ENCODE measurements at places on chromosomes 5 and 9.
A peak's percentile ranks its signal among the peaks of the same experiment; 100 is the strongest.

GRCh38 chr9:126925876-126926275 lies 11.3 kb downstream of the RALGPS1 start:
- DNase-seq, result no peak

- DNase-seq, result no peak
Observed at GRCh38 chr5:106818552-106818951, 852.2 kb downstream of the EFNA5 start.

DNA sequence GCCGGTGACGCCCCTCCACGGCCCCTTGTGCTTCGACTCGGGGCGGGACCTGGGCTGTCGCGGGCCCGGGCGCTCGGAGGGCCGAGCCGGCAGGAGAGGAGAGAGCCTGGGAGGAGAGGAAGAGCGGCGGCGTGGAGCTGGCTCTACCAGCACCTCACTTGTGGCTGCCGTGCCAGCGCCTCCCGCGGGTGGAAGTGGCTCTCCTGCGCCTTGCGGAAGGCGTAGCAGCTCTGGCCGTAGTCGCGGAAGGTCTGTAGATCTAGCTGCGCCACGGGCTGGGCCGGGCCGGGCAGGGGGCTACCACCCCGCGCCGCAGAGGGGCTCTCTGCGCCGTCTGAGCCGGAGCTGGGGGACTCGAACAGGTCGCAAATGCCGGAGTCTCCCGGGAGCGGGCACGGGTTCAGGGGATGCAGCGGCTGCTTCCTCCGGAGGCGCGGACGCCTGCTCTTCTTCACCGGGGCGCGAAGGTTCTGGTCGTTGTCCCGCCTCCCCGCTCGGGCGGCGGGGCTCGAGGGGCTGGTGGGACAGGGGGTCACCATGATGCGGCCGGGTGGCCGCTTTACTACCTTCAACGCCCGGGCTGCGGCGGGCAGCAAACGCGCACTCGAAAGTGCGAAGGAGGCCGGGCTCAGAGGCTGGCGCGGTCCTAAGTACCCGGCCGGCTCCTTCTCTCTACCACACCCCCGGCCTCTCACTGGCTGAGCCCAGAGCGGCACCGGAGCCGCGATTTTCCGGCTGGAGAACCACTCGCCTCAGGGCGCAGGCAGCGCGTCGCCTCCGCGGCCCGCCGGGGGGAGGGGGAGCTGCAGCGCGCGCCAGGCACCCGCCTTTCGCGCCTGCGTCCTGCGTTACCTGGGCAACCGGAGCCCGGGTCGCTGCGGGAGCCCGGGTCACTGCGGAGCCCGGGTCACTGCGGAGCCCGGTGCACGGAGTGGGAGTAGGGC lies at the start of gene CCNO:
Gene CCNO, minus strand, starts transcription at position 624 of the 944 bp plus-strand sequence. Its CDS starts 85 bp downstream, at position 539.
- DNase-seq, result peak; percentile 66

- DNase-seq, result no peak
Observed at GRCh38 chr5:179798144-179798770, 4.5 kb downstream of the LTC4S start.

DNA sequence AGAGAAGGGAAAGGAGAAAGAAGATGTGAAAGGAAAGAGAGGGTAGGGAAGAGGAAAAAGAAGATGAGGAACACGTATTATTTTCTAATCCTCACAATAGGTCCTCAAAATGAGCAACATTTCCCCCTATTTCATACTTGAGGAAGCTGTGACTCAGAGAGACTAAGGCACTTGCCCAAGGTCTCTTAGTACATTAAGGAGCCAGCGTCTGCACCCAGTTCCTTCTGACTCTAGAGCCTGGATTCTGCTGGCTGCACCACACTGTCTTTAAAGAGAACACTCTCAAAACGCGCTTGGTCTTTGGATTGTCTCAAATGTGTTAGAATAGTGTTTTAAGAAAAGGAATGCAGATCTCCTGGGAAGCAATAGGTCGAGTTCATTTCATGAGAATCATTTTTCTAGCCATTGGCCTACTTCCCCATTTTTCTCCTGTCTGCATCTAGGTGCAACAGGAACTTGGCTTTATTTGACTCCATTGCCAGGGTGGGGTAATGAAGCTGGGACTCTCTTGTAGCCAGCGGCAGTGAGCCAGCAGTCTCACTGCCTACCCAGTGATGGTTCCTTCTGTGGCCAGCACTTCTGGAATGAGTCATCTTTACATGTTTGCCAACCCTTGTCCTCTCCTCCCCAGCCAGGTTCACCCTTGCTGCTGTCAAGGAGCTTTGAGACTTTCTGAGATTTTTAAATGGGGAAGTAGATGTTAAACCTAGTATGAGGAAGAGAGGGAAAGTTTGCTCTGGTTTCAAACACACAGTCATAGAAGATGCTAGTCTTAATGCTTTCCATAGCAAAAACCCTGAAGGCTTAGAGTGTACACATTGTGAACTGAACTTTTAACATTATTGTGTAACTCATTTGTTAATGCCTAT lies 82.7 kb downstream of the DOCK8 start:
- DNase-seq, result no peak

- no peak for DNase-seq
Observed at GRCh38 chr5:135332519-135333150, 66.4 kb downstream of the MACROH2A1 start.

- DNase-seq, result no peak
Observed at GRCh38 chr5:66239034-66239433, 94.9 kb downstream of the SREK1 start.

- no peak for DNase-seq
Observed at GRCh38 chr9:5265939-5266338, 34.7 kb downstream of the INSL4 start.

DNA sequence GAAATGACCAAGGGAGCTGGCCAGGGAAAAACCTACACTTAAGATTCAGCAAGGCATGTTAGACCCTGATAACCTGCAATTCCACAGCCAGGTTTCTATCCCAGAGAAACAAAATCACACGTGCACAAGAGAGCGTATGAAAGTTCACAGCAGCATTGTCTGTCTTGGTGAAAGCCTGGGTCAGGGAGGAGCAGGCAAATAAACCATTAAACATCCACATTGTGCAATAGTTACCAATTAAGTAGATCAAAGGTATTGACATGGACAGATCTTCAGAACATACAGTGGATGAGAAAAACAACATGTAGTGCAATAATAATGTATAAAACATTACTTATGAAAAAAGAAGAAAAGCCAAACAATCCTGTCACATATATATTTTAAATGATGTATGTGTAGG lies 15.9 kb upstream of the GPX3 start:
- no peak for DNase-seq

DNA sequence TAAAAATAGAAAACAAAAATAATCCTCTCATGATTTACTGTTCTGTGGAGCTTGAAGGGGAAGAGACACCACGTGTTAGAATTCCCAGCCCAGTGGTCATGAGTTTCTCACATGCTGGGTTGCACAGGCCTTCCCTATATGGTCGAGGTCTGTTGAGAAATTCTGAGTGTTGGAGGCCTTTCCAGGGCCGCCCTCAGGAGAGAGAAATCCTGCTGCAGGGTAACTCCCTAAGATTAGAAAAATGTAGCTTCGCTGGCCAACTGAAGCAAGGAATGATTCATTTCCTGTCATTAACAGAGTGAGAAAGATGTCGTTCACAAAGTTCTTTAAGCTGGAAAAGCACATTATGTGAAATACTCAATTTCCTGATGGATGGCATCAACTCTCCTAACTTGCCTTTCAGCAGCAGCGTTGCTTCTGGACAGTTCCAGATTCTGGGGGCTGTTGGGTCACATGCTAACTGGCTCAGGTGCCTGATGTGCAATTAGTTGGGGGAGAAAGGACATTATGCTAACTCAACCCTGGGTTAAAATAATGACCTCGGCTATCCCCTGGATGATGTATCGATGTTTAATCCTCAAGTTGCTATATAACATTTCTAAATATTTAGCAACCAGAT lies 104.8 kb upstream of the CD180 start:
- DNase-seq, result no peak

DNA sequence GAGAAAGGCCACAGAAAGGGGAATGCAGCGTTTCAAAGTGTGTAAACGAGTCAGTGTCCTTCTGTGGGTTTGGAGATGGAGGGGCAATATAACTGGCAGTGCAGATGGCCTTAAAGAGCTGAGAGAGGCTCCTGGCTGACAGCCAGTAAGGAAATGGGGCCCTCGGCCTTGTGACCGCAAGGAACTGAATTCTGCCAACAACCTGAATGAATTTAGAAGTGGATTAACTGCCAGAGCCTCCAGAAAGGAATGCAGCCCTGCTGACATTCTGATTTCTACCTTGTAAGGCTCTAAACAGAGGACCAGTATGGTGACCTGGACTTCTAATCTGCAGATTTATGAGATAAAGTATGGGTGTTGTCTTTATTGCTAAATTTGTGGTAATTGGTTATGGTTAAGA lies 17.5 kb upstream of the NREP start:
- DNase-seq, result no peak

GRCh38 chr9:4318326-4318725 lies 18.5 kb upstream of the GLIS3 start:
- DNase-seq, result no peak

- no peak for DNase-seq
Observed at GRCh38 chr9:75540185-75540584, 350.3 kb upstream of the PCSK5 start.

GRCh38 chr5:36403632-36404311 lies 102.1 kb upstream of the RANBP3L start:
- DNase-seq, result no peak

Data from NCI-H187 treated with DMSO at 0.1 percent for 48 hours (cell line).